ENCODE measurements at places on chromosomes 1 and 21.
A peak's percentile ranks its signal among the peaks of the same experiment; 100 is the strongest.

DNA sequence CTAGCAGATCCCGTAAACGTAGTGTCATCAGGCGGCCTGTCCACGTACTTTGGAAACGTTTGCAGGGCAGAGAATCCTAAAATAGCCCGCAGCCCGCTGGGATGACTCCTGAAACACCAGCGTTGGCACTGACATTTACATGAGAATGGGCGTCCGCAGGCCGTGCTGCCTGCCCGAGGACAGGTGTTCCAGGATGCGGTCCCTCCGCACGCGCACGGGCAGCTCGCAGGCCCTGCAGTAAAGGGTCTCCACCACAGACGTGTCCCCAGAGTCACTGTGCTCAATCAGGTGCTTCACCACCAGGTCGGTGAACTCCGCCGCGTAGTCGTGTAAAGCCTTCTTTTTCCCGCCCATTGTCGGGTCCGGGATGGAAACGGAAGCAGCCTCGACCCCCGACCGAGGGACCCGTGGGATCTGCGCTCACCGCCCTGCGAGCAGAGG lies 5.8 kb upstream of the CCDC27 start:
- DNase-seq = peak; percentile 36

DNA sequence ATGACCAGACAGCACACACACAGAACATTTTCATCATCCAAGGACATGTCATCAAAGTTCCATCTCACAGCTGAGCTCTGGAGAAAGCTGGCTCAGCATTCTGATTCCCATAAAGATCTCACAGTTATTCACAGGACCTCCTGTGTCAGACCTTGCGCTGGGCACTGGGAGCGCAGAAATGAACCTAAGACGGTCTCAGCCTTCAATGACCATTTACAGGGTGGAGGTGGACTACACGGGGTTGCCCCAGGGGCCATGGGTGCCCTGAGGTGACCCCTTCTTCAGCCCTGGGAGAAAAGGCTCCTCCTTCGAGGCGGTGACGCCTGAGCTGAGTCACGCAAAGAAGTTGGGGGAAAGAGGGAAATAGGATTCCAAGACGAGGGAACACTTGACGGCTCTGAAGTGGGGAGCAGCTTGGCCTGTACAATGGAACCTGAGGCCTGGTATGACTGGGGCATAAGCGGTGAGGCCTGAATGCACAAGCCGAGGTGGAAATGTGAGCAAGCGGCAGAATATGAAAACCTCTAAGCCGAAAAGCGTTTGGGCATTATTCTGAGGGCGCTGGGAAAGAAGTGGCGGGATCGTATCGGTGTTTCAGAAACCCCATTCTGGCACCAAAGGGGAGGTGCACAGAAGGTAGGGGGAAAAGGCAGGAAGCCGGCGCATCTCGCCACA lies 797 bp downstream of the CC2D1B start:
- DNase-seq = no peak

DNA sequence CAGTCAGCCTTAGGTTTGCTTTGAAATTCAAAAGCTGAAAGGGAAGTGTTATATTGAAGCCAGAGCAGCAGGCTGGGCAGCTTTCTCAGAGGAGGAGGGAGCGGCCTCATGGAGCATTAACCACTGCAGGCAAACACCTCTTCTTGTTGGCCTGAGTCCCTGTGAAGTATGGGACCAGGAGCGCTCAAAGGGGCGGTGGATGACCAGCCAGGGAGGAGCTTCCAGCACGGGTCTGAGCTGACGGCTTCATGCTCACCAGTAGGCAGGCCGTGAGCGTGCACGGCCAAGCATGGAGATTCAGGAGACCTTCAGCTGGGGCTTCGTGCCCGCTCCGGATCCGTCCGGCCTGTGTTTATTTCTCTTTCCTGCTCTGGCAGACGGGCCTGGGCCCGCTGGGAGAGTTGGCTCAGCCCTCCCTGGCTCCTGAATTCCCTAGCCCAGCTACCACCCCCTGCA lies 245.2 kb downstream of the TRABD2B start:
- no peak for DNase-seq

DNA sequence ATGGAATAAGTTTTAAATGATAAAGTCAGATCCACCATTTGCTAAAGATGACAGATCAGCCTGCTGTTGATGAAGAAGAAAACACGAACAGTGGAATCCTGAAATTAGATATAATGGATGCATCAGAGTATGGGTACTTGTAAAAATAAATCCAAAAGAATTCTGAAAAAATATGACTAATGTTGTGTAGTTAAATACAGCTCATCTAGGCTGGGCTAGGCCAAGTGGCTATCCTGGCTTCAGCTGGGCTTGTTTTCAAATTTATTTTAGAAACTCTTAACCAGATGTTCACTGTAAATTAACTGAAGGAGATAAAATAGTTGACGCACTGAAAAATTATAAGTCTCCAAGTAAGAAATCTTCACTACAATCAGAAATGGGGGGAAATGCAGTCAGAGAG lies 7.4 kb upstream of the RGS2 start:
- no peak for DNase-seq

DNA sequence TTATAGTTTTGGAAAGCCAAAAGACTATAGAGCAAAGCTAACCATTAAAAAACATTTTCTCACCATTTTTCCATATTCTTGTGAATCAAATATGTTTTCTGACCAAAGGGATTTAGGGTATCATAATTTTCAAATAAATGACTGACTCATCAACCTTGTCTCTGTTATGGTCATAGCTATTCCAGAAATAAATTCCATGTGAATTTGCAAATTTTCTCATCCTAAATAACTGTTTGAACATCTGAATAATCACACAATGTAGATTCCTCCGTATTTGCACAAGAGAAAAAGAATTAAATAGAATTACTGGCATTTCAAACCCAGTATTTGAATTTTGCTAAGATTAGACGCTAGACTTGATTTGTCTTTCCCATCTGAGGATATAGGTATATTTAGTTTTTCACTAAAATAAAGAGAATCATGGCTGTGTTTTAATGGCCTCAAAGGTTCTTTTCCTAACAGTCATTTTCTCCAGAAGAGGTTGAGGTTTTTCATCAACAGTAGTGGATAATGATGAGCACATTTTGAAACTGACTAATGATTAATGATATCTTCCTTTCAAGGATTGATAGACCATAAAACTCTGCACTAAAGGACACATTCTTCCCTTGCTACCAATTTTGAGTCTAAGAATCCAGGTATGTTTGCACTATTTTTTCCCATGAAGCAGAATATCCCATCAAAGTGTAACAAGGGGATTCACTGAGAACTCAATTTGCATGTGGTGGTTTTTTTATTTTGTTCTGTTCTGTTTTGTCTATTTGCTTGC lies 9.5 kb upstream of the DUSP23 start:
- DNase-seq = no peak

GRCh38 chr1:61450872-61451571 lies 273.9 kb downstream of the TM2D1 start:
- no peak for DNase-seq

GRCh38 chr1:155006601-155007101 lies 4.0 kb downstream of the ZBTB7B start:
- no peak for DNase-seq
